Gastrocnemius medialis (tissue), 4 donors: ENCODE measurements at places on chromosomes 12 and 14.

DNA sequence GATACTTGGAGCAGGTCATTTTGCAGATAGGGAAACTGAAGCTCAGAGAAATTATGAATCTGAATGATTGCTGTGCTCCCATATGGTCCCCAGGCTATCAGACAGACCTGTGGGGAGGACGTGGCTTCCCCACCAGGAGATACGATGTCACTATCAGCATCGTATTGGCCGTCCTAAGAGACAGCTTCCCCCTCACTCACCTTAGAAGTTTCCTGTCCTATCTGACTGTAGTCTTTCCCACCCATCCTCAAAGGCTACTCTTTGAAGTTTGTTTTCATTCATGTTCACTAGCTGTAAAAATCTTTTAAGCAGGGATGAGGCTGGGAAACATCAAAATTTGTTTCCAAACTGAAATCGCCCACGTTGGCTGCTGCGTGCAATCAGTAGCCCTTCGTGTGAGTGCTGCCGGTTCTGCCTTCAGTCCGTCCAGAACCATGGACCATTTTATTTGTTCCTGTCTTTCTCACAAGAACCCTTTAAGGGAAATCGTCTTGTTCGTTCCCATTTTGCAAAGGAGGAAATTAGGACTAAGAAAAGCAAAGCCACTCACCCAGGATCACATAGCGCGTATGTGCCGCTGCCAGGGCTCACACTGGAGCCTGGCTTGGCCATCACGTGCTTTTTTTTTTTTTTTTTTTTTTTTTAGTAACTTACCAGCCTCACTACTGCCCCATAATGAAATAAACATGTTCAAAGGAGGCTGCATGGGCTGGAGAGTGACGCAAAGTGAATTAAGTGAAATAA is 1.0 kb upstream of the KDM2B start:
- DNase-seq: peak; percentile 71

DNA sequence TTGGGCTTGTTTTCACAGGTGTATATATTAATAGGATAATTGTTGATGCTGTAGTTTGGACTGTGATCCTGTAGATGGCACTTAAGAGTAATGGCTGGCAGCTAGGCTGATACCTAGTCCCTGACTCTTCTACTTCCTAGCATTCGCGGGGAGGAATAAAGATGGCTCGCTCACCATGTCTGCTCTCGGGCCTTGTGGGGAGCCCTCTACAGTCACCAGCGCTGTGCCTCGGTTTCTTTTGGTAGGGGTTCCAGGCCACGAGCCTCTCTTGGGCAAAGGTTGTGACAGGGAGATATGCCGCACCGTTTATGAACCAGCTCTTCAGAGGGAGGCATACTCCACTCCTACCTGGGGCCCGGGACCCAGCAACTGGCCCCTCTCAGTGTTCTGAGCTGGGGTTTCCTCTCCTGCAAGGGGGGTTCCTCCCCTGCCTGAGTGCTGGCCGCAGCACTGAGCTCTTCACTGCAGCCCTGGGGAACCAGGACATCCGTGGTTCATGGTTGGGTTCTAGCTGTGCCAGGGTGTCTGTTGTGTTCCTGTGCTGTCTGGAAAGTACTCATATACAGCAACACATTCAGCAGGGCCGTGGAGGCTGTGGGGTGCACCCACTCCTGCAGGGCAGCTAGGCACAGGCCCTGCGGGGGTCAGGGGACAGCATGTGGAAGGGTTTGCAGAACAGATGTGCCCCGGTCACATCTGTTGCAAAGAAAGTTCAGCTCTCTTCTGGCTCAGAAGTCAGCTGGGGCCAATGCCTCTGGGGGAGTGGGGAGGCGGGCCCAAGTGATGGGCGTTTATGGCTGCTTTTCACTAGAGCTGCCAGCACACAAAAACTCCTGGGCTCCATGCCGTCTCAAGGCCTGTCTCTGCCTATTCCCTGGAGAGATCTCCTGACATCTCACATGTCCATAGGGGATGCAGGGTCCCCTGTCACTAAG is 147.9 kb downstream of the PPFIA2 start:
- DNase-seq: no peak

DNA sequence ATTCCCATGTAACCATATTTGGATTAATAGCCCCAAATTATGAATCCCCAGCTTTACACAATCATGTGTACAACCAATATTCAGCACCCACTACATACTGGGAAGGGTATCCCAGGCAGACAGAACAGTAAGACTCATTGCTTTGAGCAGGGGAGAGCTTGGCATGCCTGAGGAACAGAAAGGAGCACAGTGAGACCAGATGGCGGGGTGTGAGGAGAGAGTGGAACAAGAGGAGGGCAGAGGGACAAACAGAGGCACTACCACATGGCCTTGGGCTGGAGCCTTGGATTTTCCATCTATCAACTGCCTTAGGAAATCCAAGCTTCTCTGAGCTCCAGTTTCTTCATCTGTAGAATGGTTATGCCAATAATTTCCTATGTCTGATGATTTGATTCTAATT is 3.8 kb downstream of the DGKA start:
- no peak for DNase-seq

DNA sequence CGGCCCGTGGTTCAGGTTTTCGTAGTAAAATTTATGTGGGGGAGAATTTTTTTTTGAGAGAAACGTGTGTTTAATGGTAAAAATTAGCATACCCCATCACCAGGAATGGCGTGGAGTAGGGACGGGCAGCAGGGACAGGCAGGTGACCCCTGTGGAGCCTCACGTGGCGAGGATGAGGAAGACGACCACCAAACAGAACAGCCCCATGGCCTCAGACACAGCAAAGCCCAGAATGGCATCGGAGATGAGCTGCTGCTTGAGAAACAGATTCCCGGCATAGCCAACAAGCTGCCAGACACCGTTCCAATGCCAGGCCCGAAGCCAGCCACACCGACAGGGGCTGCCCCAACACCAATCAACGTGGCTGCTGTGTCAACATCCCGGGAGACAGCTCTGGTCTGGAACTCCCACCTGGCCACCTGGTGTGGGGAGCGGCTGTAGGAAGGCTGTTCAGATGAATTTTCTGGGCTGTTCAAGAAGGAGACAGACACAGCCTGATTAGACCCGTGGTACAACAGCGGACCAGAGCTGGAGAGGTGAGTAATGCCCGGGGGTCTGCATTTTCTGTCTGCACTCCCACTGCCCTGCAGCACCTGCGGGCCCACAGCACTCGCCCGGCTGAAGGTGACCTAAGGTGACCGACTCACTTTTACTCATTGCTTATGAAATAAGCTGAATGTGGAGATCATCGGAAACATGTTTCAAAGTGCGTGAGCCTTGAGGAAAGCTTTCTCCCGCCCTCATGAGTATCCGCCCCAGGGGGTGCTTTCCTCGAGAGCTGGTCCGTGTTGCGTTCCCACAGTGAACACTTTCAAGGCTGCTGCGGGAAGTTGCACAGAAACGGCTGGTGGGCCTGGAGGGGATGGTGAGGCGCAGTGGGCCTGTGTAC is 10.6 kb downstream of the TMEM121 start:
- DNase-seq: no peak

DNA sequence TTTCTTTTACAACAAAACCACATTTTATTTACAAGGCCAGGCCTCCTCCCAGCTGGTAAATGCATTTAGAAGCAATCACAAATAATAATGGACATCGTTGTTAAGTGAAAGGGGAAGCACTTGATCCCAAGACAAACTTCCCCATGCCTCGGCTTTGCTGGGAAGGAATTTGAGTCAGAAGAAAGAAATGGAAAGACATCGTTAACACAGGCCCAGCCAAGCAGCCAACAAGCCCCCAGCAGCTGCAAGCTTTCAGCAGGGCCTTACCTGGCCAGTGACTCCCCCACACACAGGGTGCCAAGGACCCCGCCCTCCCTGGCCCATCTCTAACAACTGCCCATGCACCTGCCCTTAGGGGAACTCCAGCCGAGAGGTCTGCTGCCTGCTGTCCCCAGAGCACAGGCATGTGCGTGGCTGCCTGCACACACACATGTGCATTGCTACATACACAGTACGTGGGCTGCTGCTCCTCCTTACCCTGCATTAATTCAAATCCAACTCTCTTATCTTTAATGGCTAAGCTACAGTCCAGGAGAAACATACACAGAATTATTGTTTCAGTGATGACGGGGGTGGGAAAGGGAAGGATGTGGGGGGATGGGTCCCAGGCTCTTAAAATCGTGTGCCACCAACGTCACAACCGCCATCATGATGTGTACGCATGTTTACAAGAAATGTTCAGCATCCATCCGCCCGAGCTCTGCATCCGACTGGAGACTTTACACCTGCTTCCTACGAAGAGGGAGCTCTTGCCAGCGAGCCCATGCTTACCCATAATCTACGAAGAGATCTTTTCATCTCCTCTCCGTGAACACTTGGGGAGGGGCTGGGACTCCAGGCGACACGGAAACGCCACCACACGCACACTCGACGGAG is 9.8 kb downstream of the BCL11B start:
- no peak for DNase-seq

DNA sequence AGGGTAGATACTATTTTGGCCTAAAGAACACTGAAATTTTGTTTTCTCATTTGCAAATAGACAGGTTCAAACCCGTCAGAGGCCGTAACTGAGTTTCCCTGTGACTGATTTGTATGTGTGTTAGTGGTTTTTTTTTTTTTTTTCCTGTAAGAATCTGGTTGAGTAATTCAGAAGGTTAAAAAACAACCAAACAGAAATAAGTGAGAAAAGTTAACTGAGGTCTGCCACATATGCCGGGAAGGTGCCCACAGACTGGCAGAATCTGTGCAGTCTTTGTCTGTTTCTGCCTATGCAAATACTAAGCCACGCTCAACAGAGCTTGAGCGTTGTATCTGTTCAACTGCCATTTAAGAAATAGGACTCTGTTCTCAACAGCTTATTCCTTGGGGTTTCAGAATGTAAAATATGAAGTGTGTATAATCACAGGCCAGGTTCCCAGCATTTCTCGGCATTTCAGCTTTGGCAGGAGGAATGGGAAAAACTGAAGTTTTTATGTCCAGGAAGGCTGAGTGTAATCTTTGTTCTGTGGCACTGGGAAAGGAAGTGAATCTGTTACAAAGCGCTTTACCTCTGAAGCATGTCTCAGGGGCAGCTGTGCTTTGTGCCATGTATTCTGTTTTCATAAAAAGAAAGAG is 181.9 kb downstream of the PRKCH start:
- no peak for DNase-seq

GRCh38 chr12:101064721-101065120 is 145.3 kb downstream of the SLC5A8 start:
- DNase-seq: no peak

DNA sequence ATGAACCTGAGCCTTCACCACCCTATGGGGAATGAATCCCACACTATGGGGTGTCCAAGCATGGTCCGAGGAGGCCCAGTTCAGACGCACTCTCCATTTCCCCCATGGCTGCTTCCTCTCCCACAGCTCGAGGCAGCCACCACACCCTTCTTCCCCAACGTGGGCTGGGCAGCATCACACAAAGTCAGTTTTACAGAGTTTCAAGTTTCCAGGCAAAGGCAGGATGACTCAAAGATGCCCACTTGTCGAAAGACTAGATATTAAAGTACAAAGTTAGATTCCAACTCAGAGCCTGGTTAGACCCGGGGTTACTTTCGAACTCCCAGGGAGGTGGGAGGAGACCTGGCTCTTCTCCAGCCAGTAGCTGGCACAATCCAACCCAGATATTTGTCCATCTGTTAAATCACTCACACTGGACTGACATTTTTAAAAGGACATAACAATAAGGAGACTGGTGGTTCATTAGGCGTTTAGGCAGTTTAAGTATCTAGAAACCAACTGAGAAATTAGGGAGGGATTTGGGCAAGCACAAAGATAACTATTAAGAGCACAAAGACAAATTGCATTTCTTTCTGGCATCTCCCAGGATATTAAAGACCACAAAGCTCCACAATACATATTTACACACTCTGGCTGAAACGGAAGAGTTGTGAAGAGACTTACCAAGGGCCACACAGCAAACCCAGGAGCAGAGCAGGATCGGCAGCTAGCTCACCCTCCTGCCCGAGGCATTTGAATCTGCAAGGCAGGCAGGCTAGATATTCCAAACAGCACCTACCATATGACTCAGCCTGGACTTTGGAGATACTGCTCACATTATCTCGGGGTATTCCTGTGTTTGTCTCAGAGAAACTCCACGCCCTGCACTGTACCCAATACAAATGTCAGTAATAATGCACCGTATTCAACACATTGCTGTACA is 34.8 kb downstream of the TMCC3 start:
- DNase-seq: peak; percentile 85

DNA sequence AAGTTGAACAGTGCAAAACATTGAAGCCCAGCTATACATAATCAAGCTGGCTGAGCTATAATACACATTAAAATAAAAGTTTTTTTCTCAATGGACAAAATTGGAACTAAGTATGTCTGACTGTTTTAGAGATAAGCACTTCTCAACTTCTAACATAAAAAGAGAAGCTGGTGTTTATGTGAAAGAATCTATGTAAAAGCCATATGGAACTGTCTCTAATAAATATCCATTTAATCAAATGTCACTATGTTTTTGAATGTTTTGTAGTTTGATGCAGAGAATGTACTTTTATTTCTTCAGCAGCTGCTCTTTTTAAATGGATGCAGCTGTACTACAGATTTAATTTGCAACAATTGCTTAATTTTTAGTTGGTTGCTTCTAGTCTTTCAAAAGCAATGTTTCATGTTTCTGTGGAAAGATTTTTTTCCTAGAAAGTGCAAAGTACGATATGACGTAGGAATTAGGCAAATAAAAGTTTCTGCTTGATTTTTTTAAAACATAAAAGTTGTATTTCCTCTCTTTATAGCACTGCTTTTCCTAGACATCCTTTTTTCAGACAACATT is 114.2 kb downstream of the PDE3A start:
- no peak for DNase-seq

- no peak for DNase-seq
These were observed at the start of gene PRICKLE1 for GRCh38 chr12:42589465-42590329. PRICKLE1 (minus strand) TSS chr12:42589746; CDS start chr12:42472516, 117,230 bp downstream.

GRCh38 chr12:130972586-130972950 is 18.9 kb downstream of the ADGRD1 start:
- no peak for DNase-seq

DNA sequence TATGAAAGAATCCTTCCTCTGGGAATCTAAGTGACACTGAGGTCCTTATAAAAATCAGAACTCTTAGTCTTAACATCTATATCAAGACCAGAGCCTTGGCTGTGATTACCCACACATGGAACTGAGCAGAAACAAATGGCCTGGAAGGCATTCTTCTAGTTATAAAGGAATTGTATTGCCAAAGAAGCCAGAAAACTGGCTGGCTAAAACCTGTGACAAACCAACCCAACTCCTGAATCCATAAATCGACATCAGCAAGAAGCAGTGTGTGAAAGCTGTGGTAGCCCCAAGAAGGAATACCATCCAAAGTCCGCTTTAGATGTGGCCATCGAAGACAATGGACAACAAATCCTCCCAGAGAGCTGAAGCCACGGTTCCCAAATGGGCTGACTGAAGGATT is 97.9 kb upstream of the CCDC91 start:
- no peak for DNase-seq
